8988T (cell line): ENCODE measurements at places on chromosomes 16 and 17.

DNA sequence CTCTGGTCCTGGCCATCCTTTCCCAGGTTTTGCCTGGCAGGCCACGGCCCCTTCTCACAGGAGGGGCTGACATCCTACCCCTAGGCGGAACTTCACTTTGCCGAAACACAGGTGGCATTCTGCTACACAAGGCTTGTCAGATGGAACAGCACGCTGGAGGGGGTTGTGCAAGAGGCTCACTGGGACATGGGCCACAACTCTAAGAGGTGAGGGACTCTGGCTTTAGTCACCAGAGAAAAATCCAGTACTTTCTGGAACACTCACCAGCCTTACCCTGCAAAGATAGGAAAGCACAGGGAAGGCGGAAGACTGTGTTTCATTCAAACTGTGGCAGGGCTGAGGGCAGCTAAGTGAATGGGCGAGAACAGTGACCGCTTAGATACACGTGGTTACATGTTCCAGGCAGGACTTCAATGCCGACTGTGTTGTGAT, 18.3 kb downstream of the CDC42EP4 start:
- DNase-seq = no peak

DNA sequence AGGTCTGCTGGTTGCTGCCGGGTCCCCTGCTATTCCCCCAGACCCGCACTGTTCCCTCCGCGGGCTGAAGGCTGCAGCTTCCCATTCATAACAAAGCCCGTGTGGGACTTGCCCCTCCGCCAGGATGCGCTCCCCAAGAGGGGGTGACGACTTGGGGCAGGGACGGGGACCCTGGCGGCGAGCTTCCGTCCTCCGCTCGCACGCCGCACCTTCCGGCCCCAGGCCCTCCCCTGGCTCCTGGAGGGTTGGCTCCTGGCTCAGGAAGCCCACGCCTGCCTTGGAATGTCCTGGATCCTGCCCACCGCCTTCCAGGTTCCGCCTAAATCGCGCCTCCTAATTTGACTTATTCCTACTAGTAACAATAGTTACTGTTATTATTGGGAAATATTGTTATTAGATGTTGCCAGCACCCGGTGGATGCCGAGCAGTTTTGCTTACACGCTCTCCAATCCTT, 1.1 kb upstream of the TFAP4 start:
- peak; percentile 68 for DNase-seq

GRCh38 chr17:59178266-59178985, 22.9 kb downstream of the PRR11 start:
- DNase-seq = no peak

DNA sequence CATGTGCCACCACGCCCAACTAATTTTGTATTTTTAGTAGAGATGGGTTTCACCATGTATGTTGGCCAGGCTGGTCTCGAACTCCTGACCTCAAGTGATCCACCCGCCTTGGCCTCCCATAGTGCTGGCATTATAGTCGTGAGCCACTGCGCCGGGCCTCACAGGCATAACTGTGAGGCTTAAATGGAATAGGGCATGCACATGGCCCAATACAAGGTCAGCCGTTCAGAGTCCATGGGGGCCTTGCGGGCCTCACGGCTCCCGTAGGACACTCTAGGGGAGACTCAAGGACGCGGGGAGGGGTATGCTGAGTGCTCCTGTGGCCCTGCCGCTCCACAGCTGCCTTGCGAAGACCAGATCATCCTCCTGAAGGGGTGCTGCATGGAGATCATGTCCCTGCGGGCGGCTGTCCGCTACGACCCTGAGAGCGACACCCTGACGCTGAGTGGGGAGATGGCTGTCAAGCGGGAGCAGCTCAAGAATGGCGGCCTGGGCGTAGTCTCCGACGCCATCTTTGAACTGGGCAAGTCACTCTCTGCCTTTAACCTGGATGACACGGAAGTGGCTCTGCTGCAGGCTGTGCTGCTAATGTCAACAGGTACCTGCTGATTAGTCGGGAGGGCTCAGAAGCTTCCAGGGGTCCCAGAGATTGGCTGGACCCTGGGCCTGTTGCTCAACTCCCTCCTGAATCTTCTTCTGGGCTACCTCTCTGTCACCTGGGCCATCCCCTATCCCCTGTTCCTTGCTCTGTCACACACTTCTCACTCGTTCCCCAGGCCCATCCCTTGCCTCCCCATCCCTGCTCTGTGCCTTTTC, 12.3 kb downstream of the NR1D1 start:
- no peak for DNase-seq

- DNase-seq = no peak
Observed at GRCh38 chr17:43962479-43962878, 8.7 kb upstream of the PYY start.

DNA sequence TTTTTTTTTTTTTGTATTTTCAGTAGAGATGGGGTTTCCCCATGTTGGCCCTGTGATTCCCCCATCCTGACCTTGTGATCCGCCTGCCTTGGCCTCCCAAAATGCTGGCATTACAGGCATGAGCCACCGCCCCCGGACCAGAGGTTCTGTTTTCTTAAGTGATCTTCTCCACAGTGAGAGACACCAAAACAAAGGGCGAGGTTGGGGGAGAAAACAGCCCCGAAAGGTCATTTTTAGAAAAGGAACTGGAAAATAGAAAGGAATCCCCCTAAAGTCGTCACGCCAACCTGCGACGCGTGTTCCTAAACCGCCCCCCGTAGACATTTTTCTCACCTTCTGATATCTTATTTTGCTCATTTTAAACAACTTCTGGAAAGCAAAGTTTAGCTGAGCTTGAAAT, 6.1 kb upstream of the AXIN2 start:
- no peak for DNase-seq

DNA sequence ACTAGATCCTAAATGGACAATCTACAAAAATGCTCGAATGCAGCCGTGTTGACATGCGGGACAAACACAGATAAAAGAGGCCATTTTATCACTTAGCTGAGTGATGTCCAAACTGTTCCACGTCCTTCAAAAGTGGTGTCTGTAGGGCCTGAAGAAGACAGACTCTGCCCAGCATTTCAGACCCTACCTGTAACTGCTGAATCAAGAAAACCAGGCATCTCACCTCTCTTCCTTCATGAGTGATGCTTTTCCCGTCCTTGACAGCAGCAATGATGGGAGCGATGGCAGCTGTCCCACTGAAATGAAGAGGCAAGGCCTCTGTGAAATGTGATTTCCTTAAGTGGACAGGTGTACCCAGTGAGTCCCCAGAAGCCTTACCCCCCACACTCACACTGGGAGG, 12.3 kb downstream of the ELAC2 start:
- no peak for DNase-seq

DNA sequence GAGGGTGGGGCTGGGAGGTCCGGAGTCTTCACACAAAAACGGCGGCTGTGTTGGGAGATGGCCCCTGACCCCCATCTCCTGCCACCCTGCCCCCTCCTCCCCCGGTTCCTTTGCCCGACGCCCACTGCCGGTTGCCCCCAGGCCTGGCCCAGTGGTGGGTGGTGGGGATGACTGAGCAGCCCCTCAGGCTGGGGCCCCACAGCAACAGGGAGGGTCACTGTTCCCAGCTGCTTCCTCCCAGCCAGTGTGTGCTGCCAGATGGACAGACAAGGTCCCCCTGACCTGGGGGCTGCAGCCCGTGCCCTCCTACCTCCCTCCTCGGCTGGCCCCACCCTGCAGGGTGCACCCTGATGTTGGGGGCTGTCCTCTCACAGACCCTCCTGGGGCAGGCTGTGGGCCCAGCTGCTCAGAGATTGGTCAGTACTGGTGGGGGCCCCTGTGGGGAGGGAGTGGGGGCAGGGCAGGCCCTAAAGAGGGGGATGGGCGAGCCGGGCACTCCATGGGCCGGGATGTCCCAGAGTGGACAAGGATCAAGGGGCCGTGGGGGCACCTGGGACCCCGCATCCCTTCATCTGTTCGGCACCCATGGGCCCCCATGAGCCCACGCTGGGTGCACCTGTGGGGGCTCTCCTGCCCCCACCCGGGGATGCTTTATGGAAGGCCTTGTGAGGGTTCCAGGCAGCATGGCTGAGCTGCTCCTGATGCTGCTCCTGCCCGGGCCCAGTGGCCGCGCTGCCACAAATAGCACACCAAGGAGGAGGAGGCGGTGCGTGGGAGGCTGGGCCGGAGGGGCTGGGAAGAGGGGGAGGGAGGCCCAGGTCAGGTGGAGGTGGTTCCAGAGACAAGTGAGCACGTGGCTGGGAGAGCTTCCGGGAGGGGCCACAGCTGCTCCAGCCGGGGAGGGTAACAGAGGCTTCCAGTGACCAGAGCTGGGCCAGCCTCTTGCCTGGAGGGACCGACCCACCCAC, 5.1 kb downstream of the C1QTNF8 start:
- DNase-seq = no peak

DNA sequence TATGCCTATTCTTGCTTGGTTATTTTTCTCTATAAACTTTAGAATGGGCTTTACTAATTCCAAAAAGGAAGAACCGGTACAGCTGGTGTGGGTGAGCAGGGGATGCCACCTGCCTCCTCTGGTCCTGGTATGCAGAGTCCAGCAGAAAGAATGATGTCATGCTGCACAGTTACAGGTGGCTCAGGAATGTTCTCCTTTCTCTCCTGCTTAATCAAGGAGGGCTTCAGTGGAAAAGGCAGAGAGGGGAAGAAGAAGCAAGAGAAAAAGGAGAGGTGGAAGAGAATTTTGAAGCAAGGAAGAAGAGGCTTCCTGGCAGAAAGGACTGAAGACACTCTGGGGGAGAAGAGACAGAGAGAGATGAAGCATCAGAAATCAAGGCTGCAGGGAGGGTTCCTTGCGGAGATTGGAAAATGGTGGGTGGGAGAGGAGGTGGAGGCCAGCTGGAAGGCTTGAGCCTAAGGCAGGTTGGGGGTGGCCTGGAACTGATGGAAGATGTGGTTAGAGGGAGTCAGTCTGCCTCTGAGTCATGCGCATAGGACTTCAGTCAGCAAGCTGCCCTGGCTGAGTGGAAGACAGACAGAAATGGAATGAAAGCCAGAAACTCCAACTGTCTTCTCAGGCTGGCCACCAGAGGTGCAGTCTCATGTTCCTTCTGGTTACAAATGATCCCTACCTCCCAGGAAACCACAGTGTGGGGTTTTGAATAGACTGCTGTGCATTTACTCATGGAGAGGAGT, 64.6 kb upstream of the CRHR1 start:
- DNase-seq = peak; percentile 33

DNA sequence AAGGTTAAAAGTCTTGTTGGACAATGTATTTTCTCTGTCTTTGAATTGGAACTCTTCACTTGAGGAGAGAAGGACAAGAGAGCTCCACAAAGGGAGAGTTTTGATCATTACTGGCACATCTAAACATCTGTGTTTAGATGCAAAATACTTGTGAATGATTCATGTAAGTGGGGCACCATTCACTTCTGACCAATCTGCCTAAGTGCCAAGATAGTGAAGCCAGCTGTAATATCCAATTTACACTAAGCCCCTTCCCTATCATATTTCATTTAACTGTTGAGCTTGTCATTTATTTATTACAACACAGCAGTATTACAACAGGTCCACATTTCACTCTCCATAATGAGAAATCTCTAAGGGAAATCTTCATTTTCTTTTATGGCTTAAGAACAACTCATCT, 832.3 kb upstream of the GOT2 start:
- no peak for DNase-seq

DNA sequence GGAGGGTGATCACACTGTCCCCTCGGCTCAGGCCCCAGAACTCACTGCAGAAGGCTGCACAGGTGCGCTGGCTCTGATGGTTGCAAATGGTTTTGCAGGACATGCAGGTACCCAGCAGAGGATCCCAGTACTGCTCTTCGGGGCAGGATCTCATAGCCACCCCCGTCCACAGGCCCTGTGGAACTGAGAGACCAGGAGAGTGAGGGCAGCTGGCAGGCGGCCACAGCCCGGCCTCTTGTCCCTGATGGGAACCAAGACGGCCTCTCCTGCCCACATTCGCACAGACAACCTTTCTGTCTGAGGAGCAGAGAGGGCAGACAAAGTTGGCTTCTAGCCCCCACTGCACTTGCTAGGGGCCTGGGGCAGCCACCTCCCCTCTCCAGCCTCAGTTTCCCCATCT, 19.5 kb downstream of the TNFRSF13B start:
- DNase-seq = no peak

- no peak for DNase-seq
Observed at GRCh38 chr17:50790618-50791017, 23.3 kb upstream of the ANKRD40CL start.

DNA sequence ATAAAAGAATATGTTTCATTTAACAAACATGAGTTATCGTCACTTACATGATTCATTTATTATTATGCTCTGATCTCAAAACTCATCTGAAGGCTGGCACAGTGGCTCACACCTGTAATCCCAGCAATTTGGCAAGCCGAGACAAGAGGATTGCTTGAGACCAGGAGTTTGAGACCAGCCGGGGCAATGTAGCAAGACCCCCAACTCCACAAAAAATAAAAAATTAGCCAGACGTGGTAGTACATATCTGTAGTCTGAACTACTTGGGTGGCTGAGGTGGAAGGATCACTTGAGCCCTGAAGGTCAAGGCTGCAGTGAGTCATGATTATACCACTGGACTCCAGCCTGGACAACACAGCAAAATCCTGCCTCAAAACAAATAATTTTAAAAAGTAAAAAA, 16.0 kb downstream of the APPBP2 start:
- no peak for DNase-seq

- DNase-seq = no peak
Observed at GRCh38 chr16:88464447-88465318, 11.6 kb downstream of the ZFPM1 start.

DNA sequence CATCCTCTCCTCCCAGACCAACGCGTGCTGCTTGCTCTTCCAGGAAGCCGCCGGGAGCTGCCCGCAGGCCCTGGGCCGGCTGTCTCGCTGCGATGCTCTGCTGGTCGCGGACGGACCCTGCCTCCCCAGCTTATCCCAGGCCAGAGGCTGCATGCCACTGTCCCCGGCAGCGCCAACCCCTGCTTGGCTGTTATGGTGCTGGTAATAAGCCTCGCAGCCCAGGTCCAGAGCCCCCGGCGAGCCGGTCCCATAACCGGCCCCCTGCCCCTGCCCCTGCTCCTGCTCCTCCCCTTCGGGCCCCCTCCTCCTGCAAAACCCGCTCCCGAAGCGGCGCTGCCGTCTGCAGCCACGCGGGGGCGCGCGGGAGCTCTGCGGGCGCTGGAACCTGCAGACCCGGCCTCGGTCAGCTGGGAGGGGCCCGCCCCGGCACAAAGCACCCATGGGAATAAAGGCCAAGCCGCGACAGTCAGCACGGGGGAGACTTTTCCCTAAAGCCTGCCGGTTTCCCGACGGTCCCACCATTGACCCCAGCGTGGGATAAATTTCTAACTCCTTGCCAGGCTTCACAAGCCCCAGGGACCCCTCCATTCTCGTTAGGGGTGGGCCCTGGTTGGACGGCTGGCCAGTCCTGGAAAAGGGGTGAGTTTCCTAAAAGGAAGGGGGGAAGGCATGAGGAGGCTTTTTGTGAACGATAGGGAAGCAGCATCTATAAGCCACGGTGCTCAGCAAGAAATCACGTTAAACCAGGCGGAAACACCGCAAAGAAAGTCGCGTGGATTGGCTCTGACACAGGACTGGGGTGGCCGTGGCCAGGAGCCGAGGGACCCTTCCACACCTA, 11.2 kb downstream of the ENPP7 start:
- DNase-seq = peak; percentile 88

DNA sequence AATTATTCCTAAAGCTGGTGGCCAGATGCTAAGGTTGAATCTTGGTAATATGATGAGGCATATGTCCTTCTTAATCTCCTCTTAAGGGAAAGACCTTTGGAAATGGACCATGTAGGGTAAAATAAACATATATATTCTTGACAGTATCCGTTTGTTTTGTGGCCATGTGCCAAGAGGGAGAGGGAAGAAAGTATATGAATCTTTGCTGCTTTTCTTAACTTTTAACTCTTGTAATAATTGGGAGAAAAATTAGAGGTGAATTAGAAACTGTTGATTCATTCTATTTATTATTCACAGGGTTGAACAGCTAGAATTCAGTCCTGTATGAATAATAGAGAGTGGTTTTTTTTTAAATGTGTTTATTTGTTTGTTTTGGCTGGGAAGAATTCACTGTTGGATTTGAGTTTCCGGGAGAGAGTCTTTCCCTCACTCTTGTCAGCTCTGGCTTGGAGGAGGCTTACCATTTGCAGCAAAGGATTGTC, 31.6 kb downstream of the AATF start:
- DNase-seq = no peak
